ENCODE measurements at places on chromosomes 12 and 14.
A peak's percentile ranks its signal among the peaks of the same experiment; 100 is the strongest.

GRCh38 chr12:128402486-128403243 is 135.7 kb downstream of the TMEM132C start:
- no peak for DNase-seq

DNA sequence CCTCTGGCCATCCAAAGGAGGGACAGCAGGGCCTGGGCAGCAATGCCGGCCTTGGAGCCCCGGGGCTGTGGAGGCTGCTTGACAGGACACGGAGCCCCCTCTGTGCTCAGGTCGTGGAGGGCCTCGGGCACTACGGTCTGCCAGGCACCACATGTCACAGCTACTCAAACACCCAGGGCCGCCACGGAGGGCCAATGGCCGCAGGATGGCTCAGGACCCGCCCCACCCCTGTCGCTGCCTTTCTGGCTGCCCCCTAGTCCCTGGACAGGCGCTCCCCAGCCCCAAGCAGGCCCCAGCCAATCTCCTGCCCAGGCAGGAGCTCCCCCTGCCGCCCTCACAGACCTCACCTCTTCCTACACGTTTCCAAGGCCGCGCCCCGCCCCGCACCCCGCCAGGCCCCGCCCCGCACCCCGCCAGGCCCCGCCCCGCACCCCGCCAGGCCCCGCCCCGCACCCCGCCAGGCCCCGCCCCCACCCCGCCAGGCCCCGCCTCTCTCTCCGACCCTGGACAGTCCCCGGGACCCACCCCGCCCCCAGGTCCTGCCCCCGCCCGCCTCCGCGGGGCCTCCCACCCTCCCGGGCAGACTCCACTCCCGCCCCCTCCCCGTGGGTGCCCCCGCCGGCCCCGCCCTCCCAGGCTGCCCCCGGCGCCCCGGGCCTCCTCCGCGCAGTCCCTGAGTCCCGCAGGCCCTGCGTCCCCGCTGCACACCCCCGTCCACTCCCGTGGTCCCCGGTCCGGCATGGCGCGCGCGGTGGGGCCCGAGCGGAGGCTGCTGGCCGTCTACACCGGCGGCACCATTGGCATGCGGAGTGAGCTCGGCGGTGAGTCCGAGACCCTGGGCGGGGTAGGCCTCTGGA is at the start of gene ASPG:
ASPG (plus strand) TSS at position 669 of the 857 bp plus-strand sequence; CDS start at position 740, 71 bp downstream.
- DNase-seq = no peak

DNA sequence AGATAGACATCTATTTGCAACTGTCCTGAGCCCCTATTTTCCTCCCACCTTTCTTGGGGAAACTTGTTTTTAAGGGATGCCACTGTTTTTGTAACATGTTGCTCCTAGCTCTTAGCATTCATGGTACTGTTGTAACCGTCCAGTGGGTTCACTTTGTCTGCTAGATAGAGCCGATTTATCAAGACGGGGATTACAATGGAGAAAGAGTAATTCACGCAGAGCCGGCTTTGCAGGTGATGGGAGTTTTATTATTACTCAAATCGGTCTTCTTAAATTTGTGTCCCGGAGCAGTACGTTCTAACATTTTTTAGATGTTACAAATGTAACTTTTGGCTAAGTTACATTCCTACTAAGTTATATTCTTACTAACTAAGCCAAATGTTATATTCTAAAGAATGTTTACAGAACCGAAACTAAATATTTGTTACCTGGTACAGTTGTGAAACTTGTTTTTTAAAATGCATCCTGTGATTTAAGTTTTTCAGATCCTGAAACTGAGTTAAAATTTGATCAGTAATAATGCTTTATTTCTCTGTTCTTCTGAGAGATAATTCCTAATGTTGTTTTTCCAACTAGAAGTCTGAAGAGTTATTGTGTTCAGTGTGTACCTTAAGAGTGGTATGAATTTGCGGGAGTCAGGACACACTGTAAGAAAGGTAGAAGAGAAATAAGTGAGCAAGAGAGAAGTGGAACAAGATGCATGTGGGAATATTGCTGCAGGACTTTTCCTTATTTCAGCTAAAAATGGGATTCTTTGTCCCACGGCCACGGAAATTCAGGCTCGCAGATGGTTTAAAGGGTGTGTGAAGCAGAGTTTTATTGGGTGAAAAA is 20.6 kb upstream of the CLEC2D start:
- DNase-seq = no peak

GRCh38 chr14:24370748-24371147 is 2.8 kb downstream of the NFATC4 start:
- no peak for DNase-seq

DNA sequence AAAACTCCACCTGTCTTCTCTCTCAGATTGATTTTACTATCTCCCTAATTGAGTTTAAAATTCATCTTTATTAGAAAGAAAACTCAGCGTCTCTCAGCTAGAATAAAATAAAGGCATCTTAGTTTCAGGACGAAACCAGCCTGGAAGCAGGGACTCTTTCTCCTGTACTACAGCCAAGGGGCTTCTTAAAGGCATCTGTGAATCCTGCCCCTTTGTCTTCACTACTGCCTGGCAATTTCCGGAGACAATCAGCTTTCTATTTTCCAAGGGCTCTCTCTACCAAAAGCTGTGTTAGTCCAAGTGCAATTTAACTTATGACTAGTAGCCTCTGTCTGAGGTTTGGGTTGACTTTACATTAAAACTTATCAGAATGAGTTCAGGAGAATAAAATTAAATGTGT is 623.3 kb upstream of the FOXG1 start:
- no peak for DNase-seq

GRCh38 chr14:95695913-95696312 is 9.7 kb downstream of the TCL1B start:
- DNase-seq = no peak

- DNase-seq = no peak
Observed at GRCh38 chr14:50225974-50226297, 5.4 kb downstream of the SOS2 start.

GRCh38 chr14:64178814-64179213 is 115.4 kb downstream of the ESR2 start:
- DNase-seq = no peak

GRCh38 chr12:64525461-64526160 is 73.7 kb downstream of the TBK1 start:
- no peak for DNase-seq

- DNase-seq = no peak
Observed at GRCh38 chr12:91567100-91567485, 384.5 kb upstream of the DCN start.

DNA sequence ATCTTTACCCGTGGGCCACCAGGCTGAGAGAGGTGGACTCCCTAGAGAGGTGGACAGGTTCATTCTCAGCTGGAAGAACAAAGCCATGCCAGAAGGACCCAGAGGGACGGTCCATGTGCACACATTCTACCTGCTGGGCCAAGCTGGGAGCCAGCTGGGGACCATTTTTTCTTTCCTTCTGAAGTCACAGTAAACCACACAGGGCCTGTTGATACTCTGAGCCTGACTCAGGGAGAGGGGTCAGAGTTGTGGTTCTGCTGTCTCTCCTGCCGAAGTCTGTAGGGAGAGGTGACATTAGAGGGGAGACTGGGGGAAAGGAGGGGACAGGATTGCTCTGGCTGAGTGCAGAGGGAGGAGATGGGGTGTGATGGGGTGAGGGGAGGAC is 148.6 kb downstream of the TSPAN9 start:
- DNase-seq = no peak

- peak; percentile 75 for DNase-seq
Observed at GRCh38 chr14:74905595-74906142, 17.4 kb downstream of the RPS6KL1 start.

DNA sequence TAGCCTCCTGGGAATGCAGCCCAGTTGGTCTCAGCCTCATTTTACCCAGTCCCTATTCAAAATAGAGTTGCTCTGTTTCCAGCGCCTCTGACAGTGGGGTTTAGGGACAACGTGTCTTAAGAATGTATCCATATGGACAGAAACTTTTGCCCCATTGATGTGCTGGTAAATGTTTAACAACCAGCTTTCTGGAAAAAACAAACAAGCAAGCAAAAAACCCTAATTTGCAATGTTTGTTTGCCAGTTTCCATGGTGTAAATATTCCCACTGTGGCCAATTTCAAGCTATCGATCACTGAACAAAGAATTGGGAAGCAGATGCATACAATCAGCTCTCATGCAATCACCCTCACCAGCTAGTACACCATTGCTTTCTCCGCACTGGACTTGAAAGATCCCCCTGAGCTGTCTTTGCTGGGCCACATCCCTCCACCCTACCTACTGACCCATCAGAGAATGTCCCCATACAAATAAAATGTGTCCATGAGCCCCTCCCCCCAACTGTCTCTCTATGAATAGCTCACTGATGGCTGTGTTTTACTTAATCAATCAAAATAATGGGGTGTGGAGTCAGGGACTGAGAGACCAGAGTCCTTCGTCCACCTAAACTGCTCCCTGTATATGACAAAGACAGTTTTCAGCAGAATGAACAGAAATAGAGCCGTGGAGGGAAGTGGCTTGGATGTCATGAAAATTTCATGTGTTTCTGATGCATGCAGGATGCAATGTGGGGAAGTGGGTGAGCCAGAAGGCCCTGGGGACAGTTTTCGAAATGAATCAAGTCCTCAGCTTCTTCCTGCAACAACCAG is 40.8 kb downstream of the CCDC60 start:
- DNase-seq = no peak

GRCh38 chr14:85533023-85533860 is 3.3 kb downstream of the FLRT2 start:
- DNase-seq = no peak

GRCh38 chr14:50321009-50321660 is 9.0 kb downstream of the DMAC2L start:
- DNase-seq = peak; percentile 41

DNA sequence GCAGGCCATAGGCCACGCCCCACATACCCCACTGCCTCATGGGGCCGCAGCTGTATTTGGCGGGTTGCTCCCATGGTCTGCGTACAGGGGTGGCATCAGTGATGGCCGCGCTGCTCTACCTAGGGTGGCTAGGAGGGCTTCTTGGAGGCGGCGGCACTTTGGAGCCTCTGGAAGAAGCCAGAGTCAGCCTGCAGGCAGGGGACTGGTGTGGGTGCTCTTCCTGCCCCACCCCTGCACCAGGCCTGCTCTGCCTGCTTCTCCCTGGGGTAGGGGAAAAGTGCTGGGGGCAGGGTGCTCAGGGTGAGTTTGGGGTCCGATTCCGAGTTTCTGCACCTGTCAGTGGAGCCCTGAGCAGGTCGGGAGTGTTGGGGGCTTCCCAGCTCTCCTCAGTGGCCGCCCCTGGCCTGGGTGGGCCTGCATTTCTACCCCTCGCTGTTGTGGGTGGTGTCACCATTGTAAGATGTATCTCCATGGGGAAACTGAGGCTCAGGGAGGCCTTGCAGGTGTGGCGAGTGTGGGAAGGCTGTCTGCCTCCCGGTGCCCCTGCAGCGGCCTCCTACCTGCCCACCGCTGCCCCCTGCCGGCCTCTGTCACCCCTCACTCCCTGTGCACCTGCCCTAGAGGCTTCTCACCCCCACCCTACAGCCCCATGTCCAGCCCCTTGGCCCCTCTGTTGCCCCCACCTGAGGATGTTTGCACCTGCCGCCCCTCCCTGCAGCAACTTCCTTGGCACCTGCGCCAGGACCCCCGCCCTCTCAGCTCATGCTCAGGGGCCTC is 5.5 kb downstream of the CEP170B start:
- no peak for DNase-seq

DNA sequence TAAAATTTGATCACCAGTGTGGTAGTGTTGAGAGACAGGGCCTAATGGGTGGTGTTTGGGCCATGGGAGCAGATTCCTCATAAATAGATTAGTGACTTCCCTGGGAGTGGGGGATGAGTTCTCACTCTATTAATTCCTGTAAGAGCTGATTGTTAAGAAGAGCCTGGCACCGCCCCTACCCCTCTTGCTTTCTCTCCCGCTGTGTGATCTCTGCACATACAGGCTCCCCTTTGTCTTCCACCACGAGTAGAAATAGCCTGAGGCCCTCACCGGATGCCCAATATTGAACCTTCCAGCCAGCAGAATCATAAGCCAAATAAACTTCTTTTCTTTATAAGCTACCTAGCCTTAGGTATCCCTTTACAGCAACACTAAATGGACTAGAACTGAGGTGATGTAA is 31.9 kb upstream of the CAND1 start:
- no peak for DNase-seq

- DNase-seq = no peak
Observed at GRCh38 chr14:53758141-53758540, 198.5 kb downstream of the BMP4 start.

DNA sequence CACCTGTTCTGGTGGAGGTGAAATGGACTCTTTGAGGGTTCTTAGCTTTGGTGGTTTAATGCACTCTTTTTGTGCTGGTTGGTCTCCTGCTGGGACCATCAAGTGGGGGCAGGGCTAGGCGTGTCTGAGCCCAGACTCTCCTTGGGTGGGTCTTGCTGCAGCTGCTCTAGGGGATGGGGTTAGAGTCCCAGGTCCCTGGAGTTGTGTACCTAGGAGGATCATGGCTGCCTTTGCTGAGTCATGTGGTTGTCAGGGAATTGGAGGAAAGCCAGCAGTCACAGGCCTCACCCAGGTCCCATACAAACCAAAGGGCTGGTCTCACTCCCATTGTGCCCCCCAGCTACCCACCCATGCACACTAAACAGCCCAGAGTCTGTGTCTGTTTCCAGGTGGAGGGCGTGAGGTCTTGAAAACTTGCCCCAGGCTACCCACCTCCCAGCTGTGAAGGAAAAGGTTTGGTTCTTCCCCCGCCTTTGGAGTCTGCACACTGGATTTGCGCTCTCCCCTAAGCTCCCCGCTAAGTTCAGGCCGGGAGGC is 387.7 kb downstream of the TMTC2 start:
- no peak for DNase-seq

DNA sequence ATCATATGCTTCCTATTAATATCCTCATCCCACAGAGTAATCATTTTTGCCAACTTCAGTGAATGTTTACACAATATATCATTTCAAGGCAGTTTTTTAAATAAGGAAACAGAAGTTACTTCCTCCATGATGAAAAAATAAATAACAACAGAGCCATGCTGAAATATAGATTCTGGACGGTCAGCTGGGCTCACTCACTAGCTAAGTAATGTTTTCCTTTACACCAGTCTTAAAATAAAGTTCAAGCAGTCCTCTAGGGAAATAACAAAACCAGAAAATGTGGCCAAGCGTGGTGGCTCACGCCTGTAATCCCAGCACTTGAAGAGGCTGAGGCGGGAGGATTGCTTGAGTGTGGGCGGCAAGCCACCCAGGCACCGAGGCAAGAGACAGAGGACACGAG is 28.7 kb downstream of the AICDA start:
- no peak for DNase-seq

GRCh38 chr14:71716041-71716772 is 216.0 kb upstream of the RGS6 start:
- no peak for DNase-seq

All from stimulated activated CD8-positive, alpha-beta memory T cell treated with anti-CD3 and anti-CD28 coated beads, Interleukin-7, amount 100 ng/mL, for 1 hour (primary cell).